ENCODE measurements at places on chromosomes 12 and 14. TPM values are rescaled to one million over a fixed set of nuclear protein-coding genes. Genes with fewer than 3 reads are reported as not detected.

Gene ASIC1
- total RNA-seq = 1.9 TPM

Gene COA8
- 45.2 TPM for total RNA-seq

Gene CLMN
- 0.46 TPM for total RNA-seq

Gene RASSF8
- 87.2 TPM for total RNA-seq

Gene NELL2
- 1.7 TPM for total RNA-seq

Gene ISCA2
- 31.4 TPM for total RNA-seq

Gene FAM181A
- total RNA-seq = not detected

Gene C12orf75
- 24.0 TPM for total RNA-seq

Gene CLEC1B
- not detected for total RNA-seq

Gene SPIC
- not detected for total RNA-seq

Gene OR6C76
- total RNA-seq = not detected

Gene TSPAN9
- total RNA-seq = 116 TPM

Gene HCAR3
- total RNA-seq = not detected

Gene LMNTD1
- not detected for total RNA-seq

Gene ITPK1
- 39.2 TPM for total RNA-seq

Gene FAIM2
- not detected for total RNA-seq

Gene OR10A7
- not detected for total RNA-seq

Gene HPD
- not detected for total RNA-seq

Gene BHLHE41
- 4.0 TPM for total RNA-seq

Gene FOXM1
- total RNA-seq = 24.3 TPM

Gene C1QL4
- total RNA-seq = not detected

Gene LRRC74A
- not detected for total RNA-seq

Gene FITM1
- 0.59 TPM for total RNA-seq

Gene FOXG1
- total RNA-seq = 1.8 TPM

Gene MDP1
- 17.4 TPM for total RNA-seq
